A172 (cell line): ENCODE measurements at places on chromosomes 3 and 15. TPM values are rescaled to one million over a fixed set of nuclear protein-coding genes. Genes with fewer than 3 reads are reported as not detected.
A peak's percentile ranks its signal among the peaks of the same experiment; 100 is the strongest.

Gene SI
- total RNA-seq: not detected in 2 replicates

GRCh38 chr3:152376351-152377183 is 107.8 kb downstream of the MBNL1 start:
- DNase-seq: no peak

GRCh38 chr15:47762621-47763020 is 45.3 kb downstream of the SEMA6D start:
- DNase-seq: no peak

- DNase-seq: no peak
These were observed 3.9 kb downstream of the DNAH1 start for GRCh38 chr3:52319921-52320595.

DNA sequence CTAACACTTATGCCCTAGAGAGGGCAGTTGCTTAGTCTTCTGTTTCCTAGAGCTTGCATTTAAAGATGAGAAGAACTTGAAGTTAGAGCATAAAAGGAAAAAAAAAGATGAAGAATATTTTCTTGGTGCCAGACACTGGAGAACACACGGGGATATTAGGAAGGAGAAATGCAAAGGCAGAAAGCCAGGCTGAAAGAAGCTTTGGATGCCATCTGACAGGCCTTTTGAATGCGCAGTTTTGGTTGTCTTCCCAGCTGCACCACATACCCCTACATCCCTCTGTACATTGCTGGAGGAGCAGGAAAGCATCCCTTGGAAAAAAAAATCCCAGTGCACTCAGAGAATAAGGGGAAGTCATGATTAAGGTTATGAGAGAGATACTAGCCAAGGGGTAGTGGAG is 378.9 kb downstream of the GAP43 start:
- DNase-seq: no peak

- DNase-seq: no peak
These were observed 58.5 kb downstream of the TGFBR2 start for GRCh38 chr3:30664884-30665283.

Gene LRRC15
- total RNA-seq: 33.3 and 47.7 TPM in 2 replicates

GRCh38 chr3:138219255-138219654 is 32.2 kb downstream of the ARMC8 start:
- DNase-seq: no peak

Gene EFHB
- total RNA-seq: 0.71 TPM in 1 of 2 replicates, not detected in the other

Gene DPPA4
- not detected in 2 replicates for total RNA-seq

DNA sequence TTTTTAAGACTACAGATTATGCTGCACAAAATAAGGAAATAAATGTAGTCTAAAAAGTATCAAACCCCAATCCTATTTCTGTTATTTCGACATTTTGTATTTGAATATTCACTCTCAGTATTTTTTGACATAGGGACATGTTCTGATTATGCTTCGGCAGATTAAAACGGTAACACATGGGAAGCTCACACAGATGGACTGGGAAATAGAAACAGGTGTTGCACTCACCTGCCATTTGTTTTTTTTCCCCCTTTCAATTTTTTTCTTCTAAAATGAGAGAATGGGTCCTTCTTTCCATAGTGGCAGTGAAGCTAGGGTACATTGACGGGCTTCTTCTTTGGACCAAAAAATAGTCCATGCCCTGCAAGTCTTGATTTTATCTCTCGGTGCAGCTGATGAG is 163.1 kb downstream of the MYRIP start:
- DNase-seq: no peak

DNA sequence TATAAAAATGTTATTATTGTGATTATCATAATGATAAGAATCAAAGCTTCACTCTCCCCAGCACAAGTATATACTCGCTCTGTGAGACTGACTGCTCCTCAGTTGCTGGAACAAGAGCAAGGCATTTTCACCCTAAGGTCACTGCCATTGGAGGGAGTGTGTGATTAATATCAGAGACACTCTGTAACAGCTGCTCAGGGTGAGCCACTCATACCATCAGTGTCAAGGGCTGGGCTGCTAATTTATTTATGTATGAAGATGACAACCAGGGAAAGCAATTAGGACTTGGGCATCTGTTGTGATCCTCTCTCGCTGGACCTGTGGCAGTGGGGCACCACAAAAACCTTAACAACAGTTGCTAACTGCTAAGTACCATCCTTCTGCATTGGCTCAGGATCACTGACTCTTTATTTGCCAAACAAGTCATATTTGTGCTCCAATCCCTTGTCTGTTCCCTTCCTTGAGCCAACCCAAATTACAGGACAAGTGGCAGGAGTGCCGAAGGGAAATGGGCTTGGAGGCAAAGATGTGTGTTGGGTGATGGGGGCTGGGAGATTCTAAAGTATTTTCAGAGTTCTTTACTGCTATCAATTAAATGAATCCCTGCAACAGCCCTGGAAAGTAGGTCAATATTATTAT is 297.5 kb upstream of the STT3B start:
- no peak for DNase-seq

DNA sequence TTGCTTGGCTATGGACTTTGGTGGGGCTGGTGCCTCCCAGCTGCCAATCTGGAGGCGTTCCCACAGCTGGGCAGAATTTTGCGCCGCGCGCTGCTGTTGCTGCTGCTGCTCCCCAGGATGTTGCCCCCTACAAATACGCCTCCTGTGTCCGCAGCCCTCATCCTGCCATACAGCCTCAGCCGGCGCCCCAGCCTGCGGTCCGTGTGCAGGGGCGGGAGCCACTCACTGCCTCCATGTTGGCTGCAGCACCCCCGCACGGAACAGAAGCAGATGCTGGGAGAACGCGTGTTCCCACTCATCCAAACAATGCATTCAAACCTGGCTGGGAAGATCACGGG is 197.7 kb upstream of the MCTP2 start:
- no peak for DNase-seq

DNA sequence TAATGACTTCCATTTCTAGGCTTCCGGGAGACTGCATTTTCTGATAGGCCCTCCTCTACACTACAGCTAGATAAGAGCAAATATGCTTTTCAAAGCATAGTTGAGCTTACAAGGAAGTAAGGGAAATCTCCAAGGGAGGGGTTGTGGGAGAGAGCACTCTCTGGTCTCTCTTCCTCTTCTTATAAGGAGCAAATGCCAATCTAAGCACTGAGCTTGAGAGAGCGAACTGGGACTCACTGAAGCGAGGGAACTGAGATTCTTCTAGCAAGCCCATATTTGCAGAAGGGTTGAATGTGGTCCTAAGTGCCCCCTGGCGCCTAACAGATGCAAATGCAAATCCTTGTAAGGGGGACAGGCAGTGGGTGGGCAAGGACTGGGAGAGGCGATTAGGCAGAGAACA is 164.8 kb downstream of the ERC2 start:
- peak; percentile 28 for DNase-seq

Gene SMCO1
- not detected in 2 replicates for total RNA-seq

- no peak for DNase-seq
These were observed 12.4 kb downstream of the VIPR1 start for GRCh38 chr3:42514876-42515275.

DNA sequence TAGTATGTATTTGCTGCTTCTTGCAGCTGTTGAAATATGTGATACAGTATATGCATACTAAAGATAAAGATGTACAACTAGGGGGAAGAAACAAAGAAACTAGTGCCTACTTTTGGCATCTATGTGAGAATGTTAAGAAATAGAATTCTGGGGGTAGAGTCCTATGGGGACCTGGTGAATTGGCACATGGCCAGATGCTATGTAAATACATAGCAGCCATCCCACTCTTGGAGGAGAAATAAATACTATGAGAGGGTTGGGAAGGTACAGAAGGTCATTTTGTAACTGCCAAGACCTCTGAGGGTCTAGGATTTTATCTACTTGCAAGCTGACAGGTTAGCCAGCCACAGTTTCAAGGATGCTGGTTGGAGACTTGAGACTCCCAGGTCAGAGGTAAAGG is 298.3 kb upstream of the TBL1XR1 start:
- DNase-seq: no peak

DNA sequence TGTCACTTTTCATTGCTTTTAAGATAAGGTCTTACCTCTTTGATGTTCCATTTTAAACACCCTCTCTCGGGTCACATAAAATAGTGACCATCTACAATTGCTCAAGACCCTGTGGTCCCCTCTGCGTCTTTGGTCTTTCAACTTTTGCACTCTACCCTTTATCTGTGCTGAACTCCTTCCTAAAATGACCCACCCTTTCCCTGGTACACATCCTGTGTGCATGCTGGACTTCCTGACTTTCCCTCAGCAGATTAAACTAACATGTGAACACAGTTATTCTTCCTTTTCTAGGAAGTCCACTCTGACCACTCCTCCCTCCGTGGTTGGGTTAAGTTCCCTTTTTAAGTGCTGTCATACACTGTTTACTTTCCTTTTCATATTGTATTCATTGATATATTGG is 414.2 kb downstream of the GABRB3 start:
- DNase-seq: no peak
